Mesenteric fat pad (tissue), 1 donor: ENCODE measurements at places on chromosomes 5 and 9.

DNA sequence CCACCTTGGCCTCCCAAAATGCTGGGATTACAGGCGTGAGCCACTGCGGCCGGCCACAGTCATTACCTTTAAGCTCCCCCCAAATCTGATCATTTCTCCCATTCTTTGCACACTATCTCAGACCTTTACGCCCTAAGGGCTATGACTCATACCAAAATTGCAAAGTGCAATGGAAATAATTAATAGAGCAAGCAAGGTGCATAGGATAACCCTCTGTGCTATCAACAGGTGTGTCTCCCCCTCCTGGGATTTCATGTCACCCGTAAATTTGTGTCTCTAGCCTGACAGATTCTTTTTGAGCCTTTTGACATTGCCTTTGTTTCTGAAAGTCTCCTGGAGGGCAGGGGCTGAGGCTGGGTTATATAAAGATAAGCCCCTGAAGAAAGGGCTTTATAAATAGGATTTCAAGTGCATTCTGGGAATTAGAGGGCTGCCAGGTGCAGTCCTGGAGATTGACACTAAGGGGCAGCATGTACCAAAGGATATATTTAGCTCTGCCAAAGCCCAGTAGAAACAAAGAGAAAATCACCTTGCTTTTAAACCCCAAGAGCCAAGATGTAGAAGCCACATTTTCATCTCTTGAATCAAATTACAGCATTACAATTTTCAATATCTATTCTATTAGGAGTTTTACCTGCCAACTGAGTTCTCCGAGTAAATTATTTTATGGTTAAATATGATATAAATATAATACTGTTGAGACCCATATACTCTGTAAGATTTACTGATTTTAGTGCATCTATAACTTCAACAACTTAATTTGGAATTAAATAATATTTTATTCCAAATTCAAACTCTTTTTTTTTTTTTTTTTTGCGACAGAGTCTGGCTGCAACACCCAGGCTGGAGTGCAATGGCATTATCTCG, 18.2 kb downstream of the S100Z start:
- no peak for DNase-seq

DNA sequence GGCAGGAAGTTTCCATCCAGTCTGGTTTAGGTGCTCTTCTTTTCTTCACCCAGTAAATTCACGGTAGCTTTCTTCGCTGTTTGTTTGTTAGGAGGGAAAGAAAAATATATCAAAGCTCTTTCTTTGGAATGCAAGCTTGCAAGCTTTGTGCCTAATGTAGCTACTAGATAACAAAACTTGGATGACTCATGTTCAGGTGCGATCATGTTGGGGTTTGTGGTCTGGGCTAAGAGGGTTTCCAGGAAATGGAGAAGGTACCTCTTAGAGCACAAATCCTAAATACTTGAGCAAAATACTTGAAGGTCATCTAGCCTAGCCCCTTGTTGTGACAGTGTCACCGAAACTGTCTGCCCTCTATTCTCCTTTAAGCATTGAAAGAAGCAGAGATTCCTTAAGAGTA, 17.7 kb downstream of the SRP19 start:
- DNase-seq: no peak

GRCh38 chr9:116954731-116955130, 267.6 kb downstream of the TRIM32 start:
- no peak for DNase-seq

GRCh38 chr5:73412597-73412988, 36.0 kb downstream of the FOXD1 start:
- DNase-seq: no peak

DNA sequence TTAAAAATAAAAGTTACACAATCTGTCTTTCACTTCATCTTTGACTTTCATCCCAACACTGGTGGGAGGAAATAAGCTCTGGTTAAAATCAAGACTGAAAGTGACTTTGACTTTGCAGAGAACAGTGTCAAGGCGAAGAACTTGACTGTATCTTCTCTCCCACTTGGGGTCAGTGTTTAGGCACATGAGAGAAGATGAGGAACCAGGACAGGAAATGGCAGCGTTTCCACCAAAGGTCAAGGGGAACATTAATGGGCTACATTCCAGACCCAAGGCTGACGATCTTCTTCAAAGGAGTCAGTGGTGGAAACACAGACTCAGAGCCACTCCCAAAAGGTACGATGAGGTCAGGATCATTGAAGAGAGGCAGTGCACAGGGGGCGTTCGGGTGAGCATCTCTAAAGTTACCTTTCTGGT, 409.5 kb downstream of the ARHGEF28 start:
- DNase-seq: no peak

GRCh38 chr5:151125421-151125820, 32.2 kb downstream of the ANXA6 start:
- no peak for DNase-seq

- peak; percentile 16 for DNase-seq
Measured at GRCh38 chr9:113990570-113990907, 87.6 kb downstream of the AMBP start.

- DNase-seq: peak; percentile 28
Measured at GRCh38 chr9:135903786-135904520, 3.4 kb downstream of the CAMSAP1 start.

DNA sequence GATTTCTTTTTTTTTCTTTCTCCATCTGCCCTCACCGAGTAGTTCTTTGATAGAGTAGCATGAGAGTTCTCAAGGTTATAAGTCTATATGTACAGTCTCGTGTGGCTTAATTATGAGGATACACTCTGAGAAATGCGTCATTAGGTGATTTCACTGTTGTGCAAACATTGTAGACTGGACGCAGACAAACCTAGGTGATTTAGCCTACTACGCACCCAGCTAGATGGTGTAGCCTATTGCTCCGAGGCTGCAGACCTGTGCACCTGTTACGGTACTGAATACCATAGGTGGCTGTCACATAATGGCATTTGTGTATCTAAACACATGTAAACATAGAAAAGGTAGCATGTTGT, 26.9 kb upstream of the CORO2A start:
- DNase-seq: no peak

GRCh38 chr5:157993986-157994691, 135.2 kb upstream of the CLINT1 start:
- DNase-seq: no peak

- no peak for DNase-seq
Measured at GRCh38 chr5:59423021-59423420, 470.5 kb downstream of the PDE4D start.

DNA sequence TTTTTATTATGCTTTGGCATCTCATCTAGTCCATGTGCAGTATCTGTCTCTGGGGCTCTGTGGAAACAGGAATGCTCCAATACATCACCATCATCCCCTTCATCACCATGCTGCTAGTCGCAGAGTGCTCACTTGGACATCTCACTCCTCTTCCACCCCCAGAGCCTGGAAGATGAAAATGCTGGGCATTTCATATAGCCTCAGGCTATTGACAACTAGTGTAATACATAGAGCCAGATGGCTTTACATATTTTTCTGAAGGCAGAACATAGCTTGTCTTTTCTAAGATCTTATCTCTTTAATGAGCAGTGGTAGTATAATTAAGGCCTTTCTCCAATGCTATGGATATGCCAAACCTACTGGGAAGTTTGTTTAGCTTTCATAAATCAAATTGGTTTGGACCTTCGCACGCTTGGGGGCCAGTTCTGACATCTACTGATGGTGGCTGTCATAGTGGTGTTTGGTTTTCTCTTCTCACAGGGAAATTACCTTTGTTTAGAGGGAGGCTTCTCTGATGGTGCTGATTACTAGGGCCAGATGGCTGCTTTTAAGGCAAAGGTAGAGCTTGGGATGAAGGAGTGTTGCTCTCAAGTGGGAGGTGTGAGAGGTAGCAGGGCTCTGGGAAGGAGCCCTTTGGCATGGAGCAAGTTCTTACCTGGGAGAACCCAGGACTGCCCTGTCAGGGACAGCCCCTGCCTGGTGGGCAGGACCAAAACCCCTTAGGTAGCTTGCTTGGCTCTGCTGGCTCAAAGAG, 63.1 kb upstream of the CXCL14 start:
- no peak for DNase-seq

DNA sequence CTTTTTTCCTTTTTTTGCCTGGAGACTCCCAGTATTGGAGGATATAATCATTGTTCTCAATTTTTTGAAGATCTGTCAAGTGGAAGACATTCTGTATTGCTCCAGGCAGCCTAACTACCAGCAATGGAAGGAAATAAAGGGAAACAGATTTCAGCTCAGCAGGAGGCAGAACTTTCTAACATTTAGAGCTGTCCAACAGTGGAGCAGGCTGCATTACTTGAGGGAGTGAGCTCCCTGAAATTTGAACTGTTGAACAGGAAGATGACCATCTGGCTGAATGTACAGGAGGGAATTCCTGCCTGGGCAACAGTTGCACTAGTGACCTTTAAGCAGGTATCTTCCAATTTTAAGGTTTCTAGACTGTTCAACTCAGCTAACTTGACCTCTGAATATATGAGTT, 1.1 kb upstream of the GAPVD1 start:
- peak; percentile 3 for DNase-seq

- DNase-seq: no peak
Measured at GRCh38 chr5:178507151-178507932, 82.9 kb downstream of the COL23A1 start.

- no peak for DNase-seq
Measured at GRCh38 chr9:127572961-127573721, 38.9 kb upstream of the STXBP1 start.

DNA sequence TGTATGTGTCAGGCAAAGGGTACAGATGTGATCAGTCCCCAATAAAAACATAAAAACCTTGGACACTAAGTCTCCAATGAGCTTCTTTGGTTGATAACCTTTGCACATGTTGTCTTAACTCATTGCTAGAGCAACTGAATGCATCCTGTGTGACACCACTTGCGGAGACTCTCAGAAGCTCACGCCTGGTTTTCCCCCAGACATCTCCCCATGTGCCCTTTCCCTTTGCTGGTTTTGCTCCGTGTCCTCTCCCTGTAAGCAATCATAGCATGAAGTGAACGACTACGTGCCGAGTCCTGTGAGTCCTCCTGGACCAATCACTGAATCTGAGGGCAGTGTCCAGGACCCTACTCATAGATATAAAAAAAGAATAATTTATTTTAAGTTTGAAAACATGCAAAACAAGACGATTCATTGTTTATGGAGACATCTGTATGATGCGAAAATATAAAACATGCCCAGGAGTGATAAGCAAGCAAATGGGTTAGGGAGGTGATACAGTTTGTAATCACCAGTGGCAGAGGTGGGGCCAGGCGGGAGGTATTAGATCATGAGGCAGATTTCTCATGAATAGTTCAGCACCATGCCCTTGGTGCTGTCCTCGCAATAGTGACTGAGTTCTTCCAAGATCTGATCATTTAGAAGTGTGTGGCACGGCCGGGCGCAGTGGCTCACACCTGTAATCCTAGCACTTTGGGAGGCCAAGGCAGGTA, 115.5 kb downstream of the MED10 start:
- DNase-seq: no peak

DNA sequence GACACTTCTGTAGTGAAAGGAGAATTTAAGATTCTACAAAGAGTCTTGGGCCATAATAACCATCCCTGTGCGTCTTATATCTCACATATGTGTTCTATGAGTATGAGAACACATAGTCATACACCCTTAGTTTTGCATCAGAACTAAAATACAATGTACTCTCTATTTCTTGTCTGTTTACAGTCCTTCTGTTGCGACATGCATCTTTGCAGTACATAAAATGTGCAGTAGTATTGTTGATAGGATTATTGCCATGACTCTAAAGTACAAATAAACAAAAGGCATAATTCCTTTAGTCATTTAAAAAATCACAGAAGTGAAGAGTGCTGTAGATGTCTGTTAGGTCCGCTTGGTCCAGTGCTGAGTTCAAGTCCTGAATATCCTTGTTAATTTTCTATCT, 201.9 kb downstream of the NR3C1 start:
- DNase-seq: no peak

DNA sequence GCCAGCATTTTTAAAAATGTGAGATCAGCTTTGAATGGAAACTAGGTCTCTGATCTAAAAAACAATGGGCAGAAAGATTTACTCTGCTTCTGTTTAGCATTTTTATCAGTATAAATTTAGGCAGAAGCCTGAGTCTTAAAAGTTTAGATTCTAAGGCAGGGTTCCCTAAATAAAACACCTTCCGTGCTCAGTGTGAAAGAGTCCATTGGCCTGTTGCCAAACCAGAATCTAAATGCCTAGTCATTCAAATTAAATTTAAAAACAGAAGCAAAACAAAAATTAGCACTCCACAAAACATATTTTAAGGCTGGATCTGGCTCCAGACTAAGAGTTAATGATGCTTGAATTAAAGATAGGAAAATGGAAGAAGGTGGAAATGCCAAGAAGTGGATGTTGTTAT, 4.5 kb downstream of the TYRP1 start:
- no peak for DNase-seq

GRCh38 chr5:31770132-31770720, 131.3 kb downstream of the PDZD2 start:
- DNase-seq: no peak

- no peak for DNase-seq
Measured at GRCh38 chr5:177327539-177328522, 16.1 kb upstream of the MXD3 start.

DNA sequence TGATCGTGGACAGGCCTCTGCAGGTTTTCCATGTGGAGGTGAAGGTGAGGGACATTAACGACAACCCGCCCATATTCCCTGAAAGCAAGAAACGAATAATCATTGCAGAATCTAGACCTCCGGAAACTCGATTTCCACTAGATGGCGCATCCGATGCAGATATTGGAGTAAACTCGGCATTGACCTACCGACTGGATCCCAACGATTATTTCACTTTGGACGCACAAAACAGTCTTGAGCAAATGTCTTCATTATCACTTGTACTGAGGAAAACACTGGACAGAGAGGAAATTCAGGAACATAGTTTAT, 621 bp downstream of the PCDHA13 start:
- DNase-seq: no peak

DNA sequence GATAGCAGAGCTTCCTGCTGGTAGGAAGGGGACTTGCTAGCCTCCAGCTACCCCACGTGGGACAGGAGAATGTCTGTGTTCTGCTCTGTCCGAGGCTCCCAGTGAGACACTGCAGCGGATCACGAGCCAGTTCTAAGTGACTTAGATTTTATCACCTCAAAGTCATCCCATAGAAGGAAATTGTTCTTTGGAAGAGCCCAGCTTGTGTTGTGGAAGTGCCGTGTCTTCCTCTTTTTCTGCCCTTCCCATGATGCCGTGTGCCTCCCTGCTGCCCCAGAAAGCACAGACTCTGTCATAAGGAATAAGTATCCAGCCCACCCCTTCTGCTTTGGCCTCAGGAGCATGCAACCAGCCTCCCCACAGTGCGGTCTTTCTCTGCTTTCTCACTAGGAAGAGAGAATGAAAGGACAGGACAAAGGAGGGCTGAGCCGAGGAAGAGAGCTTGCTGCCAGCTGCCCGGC, 35.6 kb downstream of the RUFY1 start:
- no peak for DNase-seq

GRCh38 chr5:134837530-134838181, 8.1 kb upstream of the C5orf24 start:
- no peak for DNase-seq

DNA sequence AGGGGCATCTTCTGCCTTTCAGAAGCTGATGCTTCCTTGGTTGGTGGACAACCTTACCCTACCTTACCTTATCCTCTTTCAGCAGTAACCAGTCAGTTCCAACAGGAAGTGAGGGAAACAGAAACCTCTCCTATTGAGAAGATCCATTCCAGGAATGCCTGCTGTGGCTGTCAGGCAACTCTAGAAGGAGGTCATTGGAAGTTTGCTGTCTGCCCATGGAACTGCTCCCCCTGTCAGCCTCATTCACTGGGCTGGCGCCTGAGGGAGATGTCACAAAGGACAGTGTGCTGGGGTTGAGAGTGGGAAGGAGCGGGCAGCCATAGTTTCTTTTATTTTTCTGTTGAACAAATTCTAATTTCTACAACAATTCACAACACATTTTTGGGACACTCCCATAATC, 54.7 kb downstream of the IRX1 start:
- peak; percentile 39 for DNase-seq
